ENCODE measurements at places on chromosomes 2 and 18. TPM values are rescaled to one million over a fixed set of nuclear protein-coding genes. Genes with fewer than 3 reads are reported as not detected.

- H3K27me3 ChIP-seq = no peaks in the 10 kb centered on the region
- H3K27ac ChIP-seq = no peak overlapping the region
- DNase-seq = no peak
- peaks cover 13% of the 10 kb centered on the region for H3K36me3 ChIP-seq
- H3K4me1 ChIP-seq = peaks cover 66% of the 10 kb centered on the region
Observed at GRCh38 chr18:12860530-12860929, 23.5 kb downstream of the PTPN2 start.

The G6PC2 gene
- total RNA-seq = not detected

The MATN3 gene
- total RNA-seq = not detected

The FABP1 gene
- total RNA-seq = not detected

DNA sequence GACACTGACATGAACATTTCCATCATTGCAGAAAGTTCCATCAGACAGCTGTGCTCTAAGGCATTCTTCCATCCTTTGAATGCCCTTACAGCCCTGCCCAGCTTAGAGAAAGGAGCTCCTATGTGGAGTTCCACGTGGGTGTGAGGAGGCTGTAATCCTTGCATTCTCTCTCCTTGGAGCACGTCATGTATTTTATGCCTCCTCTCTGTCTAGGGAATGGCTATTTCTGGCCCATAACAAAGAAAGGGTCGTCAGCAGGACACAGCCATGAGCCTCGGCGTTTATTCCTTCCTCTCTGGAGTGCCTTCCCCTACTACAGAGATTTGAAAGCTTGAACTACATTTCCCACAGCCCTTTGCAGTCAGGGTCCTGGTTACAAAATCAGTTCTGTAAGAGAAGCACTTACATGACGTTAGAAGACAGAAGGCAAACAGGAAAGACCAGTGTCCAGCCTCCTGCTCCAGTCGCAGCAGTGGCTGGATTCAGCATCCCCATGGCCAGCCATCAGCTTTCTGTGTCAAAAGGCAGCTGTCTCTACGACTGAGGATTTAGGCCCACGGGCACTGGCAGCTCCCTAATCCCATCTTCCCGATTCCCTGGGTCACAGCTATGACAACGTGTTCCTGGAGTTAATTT, 234.9 kb downstream of the TFCP2L1 start:
- H3K27ac ChIP-seq = no peak overlapping the region
- H3K4me1 ChIP-seq = no peaks in the 10 kb centered on the region
- DNase-seq = no peak
- H3K36me3 ChIP-seq = no peaks in the 10 kb centered on the region
- H3K4me3 ChIP-seq = no peak overlapping the region
- no peaks in the 10 kb centered on the region for H3K27me3 ChIP-seq

DNA sequence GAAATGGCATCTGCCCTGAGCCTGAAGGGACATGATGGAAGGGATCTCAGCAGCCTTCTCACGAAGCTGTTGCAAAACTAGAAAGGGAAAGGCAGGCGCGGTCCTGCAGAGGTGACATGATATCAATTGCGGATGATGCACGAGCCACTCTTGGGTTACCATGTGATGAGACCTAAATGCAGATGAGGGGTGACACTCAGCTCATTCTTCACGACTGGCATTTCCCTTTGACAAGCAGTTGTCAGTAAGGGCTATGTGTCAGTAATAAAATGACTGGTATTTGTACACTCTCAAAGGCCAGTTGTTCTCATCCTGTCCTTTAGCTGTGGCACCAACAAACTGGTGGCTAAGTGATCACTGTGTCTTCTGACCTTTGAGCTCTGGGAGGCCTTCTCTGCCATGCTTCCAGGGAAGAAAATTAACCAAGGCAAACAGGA, 273.6 kb downstream of the ETAA1 start:
- H3K27me3 ChIP-seq = no peaks in the 10 kb centered on the region
- DNase-seq = no peak
- H3K4me1 ChIP-seq = no peaks in the 10 kb centered on the region
- no peaks in the 10 kb centered on the region for H3K36me3 ChIP-seq
- H3K27ac ChIP-seq = no peak overlapping the region

DNA sequence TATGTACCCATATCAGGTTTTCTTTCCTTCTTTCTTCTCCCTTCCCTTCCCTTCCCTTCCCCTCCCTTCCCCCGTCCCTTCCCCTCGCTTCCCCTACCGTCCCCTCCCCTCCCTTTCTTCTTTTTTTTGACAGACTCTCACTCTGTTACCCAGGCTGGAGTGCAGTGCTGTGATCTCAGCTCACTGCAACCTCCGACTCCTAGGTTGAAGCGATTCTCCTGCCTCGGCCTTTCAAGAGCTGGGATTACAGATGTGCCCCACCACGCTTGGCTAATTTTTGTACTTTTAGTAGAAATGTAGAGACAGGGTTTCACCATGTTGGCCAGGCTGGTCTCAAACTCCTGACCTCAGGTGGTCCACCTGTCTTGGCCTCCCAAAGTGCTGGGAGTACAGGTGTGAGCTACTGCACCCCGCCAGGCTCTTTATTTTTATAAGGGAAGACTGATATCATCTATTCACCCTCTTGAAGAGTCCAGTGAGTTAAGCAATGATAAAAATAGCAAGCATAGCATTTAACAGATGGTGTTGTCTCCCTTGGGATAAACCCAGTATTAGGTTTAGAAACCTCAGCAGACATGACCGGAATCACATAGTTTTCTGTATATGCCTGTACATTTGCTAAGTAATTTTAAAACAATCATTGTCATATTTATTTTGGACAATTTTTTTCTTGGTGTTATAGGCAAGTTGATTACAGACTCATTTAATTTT, 888.4 kb downstream of the TRIB2 start:
- H3K27me3 ChIP-seq = no peaks in the 10 kb centered on the region
- H3K36me3 ChIP-seq = no peaks in the 10 kb centered on the region

DNA sequence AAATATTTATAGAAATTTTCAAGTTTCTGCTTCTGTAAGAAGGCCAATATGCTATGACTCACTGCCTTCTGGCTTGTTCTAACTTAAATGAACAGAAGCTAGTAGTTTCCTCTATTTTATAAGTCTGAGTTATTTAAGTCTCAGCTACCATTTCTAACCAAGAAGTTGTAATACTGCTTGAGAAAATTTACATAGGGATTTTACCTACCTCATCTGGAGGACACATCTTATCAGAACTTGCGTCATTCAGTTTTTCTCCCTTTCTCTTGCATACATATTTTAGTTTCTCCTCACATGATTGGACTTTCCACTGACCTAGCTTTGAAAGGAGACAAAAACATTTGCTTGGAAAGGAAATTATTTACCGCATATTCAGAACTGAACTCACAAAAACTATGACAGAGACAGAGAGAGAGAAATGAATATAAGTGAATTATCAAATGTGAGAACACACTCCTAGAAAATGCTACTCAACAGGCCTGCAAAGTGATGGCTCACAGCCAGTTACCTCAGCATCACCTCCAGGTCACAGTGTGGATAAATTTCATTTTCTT, 81.1 kb upstream of the CD302 start:
- H3K4me3 ChIP-seq = peak overlapping the region; percentile 33
- peak overlapping the region; percentile 73 for H3K27ac ChIP-seq
- H3K4me1 ChIP-seq = peaks cover 16% of the 10 kb centered on the region
- peaks cover 10% of the 10 kb centered on the region for H3K36me3 ChIP-seq
- no peak for DNase-seq

DNA sequence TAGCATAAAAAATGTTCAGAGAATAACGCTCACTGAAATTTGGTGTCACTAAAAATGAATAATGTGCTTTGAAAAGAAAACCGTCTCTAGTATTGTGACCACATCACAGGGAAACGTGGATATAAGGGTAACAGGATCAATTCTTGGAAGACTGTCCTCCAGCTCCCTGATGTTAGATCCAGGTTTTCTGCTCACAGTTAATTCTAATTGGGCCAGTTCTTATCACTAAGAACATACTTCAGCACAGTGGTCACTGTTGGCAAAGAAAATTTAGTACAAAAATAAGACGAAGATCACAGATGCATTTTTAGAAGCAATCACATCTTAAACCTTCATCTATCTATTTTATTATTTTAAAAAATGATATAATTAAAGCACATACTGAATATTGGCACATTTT, 57.0 kb upstream of the CD226 start:
- no peak overlapping the region for H3K27ac ChIP-seq
- peaks cover 14% of the 10 kb centered on the region for H3K36me3 ChIP-seq
- H3K4me1 ChIP-seq = peaks cover 9% of the 10 kb centered on the region
- no peak for DNase-seq

- DNase-seq = no peak
- H3K27ac ChIP-seq = no peak overlapping the region
- H3K4me3 ChIP-seq = no peak overlapping the region
- no peaks in the 10 kb centered on the region for H3K4me1 ChIP-seq
- no peaks in the 10 kb centered on the region for H3K36me3 ChIP-seq
Observed at GRCh38 chr2:234993541-234993981, 41.7 kb downstream of the SH3BP4 start.

DNA sequence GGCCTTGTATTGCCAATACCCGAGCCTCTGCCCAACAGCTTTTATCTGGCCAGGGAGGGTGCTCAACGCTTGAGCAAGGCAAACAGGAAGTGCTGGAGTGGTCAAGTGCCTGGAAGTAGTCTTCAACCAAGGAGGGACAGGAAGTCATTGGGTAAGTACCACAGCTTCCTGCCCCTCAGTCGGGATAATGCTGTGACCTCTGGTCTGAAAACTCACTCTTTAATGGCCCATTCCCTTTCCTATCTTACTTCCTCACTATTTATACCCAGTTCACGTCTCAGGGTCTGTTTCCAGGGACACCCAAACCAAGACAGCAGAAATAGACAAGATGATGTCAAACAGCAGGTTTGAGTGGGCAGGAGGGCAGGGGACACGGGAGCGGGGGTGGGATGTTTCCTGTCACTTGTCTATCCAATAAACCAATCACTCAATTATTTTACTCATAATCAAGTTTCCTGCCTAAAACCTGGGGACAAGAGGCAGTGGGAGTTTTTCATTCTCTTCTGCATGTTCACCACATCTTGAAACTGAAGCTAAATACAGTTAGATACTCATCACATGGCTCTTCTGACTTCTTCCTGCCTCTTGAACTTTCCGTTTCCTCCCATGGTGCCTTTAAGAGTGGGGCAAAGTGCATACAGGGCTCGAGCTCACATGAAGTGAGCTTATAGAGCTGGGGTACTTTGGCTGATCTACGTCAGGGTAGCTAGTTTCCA, 68.9 kb upstream of the CAB39 start:
- no peaks in the 10 kb centered on the region for H3K27me3 ChIP-seq
- peak overlapping the region; percentile 99 for H3K27ac ChIP-seq
- H3K36me3 ChIP-seq = no peaks in the 10 kb centered on the region
- peak; percentile 82 for DNase-seq
- H3K4me1 ChIP-seq = peaks cover 15% of the 10 kb centered on the region
- peak overlapping the region; percentile 85 for H3K4me3 ChIP-seq

DNA sequence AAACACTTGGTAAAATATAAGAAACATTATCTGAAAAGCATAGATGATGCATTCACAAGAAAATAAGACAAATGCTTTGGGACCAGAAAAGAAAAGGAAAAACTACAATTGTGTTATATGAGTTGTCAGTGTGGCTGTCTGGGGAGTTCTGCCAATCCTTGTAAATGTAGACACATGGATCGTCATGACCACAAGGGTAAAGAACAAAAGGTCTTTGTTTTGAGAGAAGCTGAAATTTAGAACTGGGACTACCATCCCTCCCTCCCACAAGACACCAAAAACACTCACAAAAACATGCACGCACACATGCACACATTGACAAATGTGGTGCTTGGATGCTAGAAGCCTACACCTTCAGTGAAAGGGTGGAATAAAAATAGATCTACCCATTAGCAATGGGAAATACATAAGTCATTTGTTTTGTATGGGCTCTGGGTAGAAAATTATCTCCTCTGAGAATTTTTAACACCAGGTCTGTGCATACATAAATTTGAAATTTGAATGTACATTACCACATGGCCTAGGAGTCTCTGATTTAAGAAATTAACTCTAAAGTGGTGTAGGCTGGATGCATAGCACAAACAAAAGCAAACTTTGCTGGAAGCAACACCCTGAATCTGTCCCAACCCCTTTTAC, 266.2 kb upstream of the SLC39A10 start:
- no peak for DNase-seq
- no peaks in the 10 kb centered on the region for H3K27me3 ChIP-seq
- no peak overlapping the region for H3K27ac ChIP-seq
- H3K36me3 ChIP-seq = peaks cover 4% of the 10 kb centered on the region

The MC5R gene
- not detected for total RNA-seq

DNA sequence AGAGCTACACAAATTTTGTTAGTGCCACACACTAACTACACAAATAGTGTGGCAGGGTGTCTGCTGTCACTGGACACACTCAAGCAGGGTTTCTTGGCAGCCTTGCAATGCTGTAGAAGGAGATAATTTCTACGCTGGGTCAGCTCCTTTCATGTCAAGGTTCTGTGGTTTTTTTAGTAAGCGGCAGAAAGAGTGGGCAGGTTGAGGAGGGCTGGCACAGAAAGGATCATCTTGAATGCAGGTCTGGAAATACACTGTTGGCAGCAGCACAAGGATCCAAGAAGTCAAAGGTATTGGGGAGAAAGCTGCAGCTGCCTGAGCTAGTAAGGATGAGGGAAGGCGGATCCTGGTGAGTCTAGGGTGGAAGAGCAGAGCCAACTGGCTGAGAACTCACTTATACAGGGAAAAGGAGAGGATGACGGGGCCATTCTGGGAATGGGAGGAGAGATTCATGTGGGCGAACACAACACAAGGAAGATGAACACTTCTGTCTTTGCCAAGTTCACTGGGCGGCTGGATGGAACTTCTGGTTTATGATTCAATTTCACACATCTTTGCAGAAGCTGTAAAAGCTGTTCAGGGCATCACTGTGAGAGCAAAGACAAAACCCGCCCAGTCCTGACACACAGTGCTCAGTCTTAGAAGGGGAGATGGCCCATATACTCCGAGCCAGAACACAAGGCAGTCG, 16.9 kb upstream of the CYRIA start:
- peaks cover 5% of the 10 kb centered on the region for H3K27me3 ChIP-seq
- DNase-seq = no peak
- H3K4me3 ChIP-seq = no peak overlapping the region
- peaks cover 10% of the 10 kb centered on the region for H3K36me3 ChIP-seq
- no peak overlapping the region for H3K27ac ChIP-seq

The POTEJ gene
- total RNA-seq = not detected

DNA sequence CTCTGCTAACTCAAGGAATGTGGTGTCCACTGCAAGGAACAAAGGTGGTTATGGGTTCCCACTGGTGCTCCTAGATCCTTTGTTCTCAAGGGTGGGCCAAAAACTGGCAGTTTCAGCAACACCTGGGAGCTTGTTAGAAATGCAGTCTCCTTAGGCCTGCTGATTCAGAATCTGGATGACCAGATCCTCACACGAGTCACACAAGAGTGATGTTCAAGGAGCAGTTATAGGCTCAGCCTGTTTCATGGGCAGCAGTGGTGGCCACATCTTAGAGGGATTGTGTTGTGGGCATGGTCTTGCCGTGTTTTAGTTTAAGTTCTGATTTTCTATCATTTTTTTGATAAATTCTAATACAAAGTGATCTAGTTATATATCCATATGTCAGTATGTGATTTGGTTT, 28.7 kb upstream of the MGAT5 start:
- no peak for DNase-seq
- no peak overlapping the region for H3K27ac ChIP-seq
- H3K4me3 ChIP-seq = no peak overlapping the region
- H3K36me3 ChIP-seq = peaks cover 18% of the 10 kb centered on the region
- peaks cover 32% of the 10 kb centered on the region for H3K4me1 ChIP-seq
- no peaks in the 10 kb centered on the region for H3K27me3 ChIP-seq

GRCh38 chr2:11516984-11517648, 16.7 kb upstream of the GREB1 start:
- no peaks in the 10 kb centered on the region for H3K36me3 ChIP-seq
- no peak overlapping the region for H3K4me3 ChIP-seq
- DNase-seq = no peak
- H3K4me1 ChIP-seq = no peaks in the 10 kb centered on the region
- no peak overlapping the region for H3K27ac ChIP-seq

Measured in natural killer cell treated with Interleukin-12 subunit alpha and Interleukin-12 subunit beta and Interleukin-15 and Interleukin-18, amount 100 ng/mL, for 72 hours (primary cell).